ENCODE measurements at places on chromosomes 13 and 19.

- DNase-seq, result no peak
These were observed 14.3 kb upstream of the TM9SF2 start for GRCh38 chr13:99486996-99487395.

GRCh38 chr13:67505376-67505775 is 275.2 kb upstream of the PCDH9 start:
- DNase-seq, result no peak

GRCh38 chr19:40613690-40614621 is 12.8 kb downstream of the LTBP4 start:
- DNase-seq, result peak; percentile 65

DNA sequence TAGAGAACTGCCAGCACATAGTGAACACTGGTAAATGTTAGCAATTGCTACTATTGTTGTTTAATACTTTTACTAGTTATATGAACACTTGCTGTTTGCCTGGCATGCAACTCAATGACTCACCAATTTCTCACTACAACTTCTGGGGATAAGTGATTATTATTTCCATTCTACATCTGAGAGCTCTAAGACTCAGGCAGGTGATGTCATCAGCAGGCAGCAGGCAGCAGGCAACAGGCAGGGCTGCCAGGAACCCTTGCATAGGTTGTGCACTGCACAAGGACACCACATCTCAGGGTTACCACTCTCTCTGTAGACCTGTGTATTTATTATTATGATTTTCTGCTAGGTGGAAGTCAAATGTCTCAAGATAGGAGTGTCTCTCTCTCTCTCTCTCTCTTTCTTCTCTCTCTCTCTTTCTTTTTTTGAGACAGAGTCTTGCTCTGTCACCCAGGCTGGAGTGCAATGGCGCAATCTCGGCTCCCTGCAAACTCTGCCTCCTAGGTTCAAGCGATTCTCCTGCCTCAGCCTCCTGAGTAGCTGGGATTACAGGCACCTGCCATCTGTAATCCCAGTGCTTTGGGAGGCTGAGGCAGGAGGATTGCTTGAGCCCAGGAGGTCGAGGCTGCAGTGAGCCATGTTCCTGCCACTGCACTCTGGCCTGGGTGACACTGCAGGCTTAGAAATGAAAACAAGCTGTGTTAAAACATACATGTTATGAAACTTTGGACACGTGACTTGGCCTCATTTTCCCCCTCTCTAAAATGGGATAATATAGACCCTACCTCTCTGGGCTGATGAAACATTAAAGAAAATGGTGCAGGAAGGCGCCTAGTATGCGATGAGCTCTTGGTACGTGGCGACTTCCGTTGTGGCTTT is 22.7 kb downstream of the HPN start:
- DNase-seq, result no peak

GRCh38 chr13:50189450-50189849 is 174.2 kb downstream of the KCNRG start:
- no peak for DNase-seq

GRCh38 chr13:57698851-57699250 is 67.3 kb downstream of the PCDH17 start:
- DNase-seq, result no peak

- DNase-seq, result no peak
These were observed 233.1 kb downstream of the POSTN start for GRCh38 chr13:37365496-37365895.

DNA sequence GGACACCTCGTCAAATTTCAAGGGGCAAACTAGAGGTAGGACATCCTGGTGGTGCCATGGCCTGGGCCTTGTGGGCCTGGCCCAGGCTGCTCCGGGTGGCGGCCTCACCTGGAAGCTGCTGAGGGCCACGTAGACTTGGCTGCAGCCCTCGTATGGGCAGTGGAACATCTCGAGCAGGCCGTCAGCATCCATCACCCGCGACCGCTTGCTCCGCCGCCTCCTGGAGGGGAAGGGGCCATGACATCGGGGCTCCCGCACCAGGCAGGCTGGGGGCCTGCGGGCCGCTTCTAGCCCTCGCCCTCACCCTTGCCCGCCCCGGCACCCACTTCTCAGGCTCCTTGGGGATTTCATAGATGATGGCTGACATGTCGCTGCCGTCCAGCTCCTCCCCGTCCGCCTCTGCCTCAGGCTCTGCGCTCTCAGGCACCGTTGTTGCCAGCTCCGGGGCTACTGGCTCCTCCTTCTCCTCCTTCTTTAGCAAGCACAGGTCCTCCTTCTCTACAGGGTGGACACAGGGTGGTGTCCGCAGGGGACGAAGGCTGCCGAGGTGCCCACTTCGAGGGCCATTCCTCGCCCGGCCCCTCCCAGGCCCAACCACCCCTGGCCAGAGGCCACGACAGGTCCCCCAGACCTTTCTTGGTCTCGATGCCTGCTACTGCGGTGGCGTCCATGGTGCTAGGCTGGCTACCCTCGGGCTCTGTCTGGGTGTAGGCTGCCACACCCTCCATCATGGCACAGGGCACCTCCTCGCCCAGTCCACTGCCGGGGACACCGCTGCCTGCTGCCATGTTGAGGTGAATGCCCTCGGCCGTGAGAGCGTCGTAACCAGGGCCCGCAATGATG is 6.0 kb upstream of the ELAVL3 start:
- no peak for DNase-seq

GRCh38 chr13:95235974-95236373 is 65.3 kb downstream of the ABCC4 start:
- DNase-seq, result no peak

Measured in stimulated activated CD4-positive, alpha-beta T cell treated with anti-CD3 and anti-CD28 coated beads, Interleukin-15, amount 100 ng/mL, for 1 hour (primary cell).